ENCODE measurements at places on chromosomes 2 and 18.

DNA sequence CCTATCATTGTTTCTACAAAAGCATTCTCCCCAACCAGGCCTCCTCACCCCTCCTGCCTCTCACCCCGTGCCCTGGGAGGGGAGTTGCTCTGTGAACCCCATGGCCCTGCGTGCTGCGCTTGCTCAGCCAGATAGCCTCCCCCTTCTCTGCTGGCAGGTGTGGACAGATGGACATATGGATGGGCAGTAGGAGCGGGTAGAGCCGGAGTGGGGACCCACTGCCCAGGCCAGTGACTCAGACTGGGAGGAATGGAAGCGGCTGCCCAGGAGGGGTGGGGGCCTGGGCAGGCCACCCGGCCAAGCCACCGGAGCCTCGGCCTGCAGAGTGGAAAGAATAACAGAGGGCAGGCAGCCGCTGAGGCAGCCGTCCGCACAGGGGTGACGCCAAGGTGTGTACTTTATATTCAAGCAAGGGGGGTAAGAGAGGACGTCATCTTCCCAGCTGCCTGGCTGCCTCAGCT, 8.7 kb downstream of the CYP26B1 start:
- no peak for DNase-seq

- no peak for DNase-seq
These were observed 52.7 kb downstream of the CFAP210 start for GRCh38 chr2:169641464-169641863.

GRCh38 chr2:30336978-30337841, 105.9 kb downstream of the LBH start:
- no peak for DNase-seq

GRCh38 chr2:240952496-240953246, 45.7 kb upstream of the SNED1 start:
- no peak for DNase-seq

DNA sequence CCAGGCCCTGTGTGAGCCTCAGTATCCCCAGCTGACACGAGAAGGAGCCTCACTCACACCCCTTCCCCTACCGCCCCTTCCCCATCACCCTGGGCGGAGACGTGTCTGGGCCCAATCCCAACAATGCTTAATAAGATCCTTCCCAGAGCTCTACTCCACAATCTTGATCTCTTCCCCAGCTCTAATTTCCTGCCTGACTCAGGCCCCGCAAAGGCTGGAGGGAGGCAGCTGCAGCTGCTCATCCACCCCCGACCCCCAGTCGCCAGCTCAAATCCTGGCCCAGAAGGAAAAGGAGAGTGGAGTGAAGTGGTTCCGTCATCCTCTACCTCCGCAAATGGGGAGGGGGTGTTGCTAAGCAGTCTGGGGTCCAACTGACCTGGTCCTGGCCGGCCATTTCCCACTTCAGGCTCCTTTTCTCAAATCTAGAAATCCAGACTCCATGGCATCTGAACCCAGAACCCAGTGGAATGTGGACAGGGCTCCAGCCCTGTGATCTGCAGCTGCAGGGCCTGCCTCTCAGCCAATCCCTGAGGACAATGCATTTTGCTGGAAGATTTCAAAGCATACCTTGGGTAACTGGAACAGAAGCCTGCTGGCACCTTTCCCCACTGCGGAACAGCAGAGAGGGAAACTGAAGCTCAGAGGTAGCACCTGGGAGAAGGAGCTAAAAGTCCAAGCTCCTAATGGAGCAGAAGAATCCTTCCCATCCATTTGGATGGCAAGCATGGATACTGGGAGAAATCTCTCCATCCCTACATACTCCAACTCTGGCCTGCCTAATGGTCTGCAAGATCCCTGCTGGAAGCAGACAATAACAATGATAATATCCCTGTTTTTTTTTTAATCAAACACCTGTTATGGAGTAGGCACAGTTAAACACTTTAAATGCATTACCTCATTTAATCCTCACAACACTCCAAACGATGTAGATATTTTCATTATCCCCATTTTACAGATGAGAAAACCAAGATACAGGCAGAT, 5.6 kb upstream of the TNS1 start:
- no peak for DNase-seq

GRCh38 chr2:27993950-27994728, 103.6 kb downstream of the BABAM2 start:
- no peak for DNase-seq

GRCh38 chr18:63928331-63928730, 20.6 kb downstream of the SERPINB10 start:
- DNase-seq, result no peak

DNA sequence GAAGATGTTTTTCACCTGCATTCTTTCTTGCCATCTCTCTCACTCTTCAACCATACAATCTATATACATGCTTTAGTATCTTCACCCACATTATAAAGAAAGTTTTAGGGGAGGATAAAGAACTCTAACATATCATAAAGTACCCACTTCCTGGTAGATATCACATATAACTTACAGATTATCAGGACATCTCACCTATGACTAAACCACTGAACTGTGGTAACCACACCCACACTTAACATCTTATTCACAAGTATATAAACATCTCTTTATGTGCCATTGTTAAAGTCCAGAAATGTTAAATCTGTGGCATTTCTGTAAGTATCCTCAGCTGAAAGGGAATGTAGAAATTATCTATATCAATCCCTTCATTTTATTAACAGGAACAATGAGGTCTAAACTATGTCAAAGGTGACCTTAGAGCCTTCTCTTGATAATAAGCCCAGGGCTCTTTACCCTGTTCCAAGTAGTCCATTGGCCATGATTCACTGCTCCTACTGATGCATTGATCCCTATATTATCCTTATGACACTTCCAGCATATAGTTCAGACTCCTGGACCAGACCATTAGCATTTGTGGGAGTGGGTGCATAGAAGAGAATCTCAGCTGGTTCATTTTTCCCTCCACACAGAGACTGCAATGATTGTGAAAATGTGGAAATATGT, 182.4 kb downstream of the SUCLG1 start:
- DNase-seq, result no peak

DNA sequence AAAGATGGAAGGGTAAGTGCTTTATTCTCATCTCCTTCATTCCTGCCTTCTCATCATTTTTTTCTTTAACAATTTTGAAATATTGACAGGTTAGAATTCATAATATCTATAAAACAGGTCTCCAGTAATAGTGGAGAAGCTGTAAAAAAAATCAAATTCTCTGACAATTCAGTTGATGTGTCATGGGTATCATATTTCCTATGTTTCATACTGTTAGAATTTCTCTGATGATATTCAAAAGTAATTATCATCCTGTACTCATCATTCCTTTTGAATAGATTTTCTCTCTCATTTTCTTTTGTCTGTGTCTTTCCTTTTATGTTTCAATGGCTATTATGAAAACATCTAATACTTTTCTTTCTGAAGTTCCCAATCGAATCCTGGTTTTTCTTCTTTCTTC, 97.7 kb downstream of the CPS1 start:
- no peak for DNase-seq

DNA sequence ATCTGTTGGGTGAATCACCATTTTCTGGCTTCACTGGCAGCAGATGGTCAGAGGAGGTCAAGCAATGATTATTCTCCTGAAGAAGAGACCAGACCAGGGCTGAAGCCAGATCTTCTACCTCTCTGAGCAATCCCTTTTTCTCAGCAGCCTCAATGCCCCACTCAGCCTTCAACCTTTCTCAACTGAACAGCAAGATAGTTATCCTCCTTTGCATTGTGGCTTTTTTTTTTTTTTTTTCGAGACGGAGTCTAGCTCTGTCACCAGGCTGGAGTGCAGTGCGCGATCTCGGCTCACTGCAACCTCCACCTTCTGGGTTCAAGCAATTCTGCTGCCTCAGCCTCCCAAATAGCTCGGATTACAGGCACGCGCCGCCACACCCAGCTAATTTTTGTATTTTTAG, 50.5 kb downstream of the ZFP36L2 start:
- DNase-seq, result no peak

DNA sequence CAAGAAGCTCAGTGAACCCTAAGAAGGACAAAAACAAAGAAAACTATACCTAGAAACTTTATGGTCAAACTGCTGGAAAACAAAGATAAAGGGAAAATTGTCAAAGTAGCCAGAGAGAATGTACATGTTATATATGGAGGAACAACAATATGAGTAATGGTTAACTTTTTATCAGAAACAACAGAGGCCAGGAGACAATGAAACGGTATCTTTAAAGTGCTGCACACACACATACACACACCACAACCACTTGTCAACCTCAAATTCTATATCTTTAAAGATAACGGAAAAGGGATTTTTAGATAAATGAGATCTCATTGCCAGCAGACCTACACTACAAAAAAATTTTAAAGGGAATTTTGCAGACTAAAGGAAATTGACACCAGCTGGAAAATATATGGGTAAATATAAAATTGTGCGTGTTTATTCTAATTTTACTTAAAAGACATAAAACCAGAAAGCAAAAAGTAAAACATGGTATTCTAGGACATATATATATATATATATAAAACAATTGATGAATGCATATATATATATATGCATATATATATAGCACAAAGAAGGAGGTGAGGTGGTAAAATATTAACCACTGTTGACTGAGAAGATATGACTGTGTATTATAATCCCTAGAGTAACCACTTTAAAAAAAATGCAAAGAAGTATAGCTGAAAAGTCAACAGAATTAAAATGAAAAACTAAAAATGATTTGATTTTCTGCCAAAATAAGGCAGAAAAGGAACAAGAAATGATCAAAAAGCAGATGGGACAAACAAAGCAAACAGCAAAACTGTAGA, 172.0 kb downstream of the SRBD1 start:
- no peak for DNase-seq

- no peak for DNase-seq
These were observed 15.7 kb downstream of the ARMC9 start for GRCh38 chr2:231213931-231214642.

Measured in amygdala (tissue), 56 donors.